ENCODE measurements at places on chromosomes 16 and 17.

DNA sequence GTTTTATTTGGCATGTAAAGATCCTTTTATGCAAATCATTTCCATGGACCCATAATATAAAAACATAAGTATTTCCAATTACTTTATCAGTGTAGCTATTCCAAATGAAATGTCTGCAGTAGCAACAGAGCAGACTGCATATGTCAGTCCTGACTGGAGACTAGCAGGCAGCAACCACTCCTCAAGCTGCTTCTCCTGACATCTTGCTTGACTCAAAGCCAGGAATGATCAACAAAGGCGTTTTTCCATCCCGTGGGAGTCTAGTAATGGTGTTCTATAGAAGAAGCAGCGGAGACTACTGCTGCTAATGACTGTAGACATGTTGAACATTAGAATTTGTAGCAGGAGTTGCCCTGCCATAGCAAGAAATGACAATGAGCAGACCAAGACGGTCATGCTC, 73.2 kb upstream of the AKTIP start:
- no peak for DNase-seq

DNA sequence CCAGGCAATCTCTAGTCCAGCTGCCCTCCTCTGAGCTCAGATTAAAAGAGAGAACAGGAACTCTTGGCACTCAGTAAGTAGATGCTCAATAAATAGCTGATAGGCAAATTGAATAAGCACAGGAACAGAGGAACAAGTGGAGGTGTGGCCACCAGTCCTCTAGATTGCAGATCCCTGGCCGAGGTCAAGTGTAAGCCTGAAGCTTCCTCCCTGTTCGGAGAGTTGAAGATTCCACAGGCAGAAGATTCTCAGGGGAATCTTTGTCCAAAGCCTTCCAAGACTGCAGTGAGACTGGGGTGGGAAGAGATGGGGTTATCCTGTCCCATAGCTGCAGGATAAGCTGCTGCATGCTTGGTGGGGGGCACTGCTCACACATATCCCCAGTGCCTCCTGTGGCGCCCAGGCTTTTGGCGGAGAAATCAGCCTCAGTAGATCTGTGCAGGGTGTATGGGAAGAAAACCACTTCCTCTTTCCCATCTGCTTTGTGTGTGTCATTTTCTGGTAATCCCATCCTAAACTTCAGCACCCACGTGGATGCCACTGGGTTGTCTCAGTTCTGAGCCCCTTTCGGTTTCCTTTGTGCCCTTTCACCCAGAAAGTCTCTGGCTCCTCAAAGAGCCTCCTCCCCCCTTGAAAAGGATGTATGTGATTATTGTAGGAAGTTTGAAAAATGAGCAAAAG, 12.1 kb downstream of the CD300A start:
- DNase-seq = peak; percentile 35

GRCh38 chr16:87701505-87701921, 64.3 kb downstream of the KLHDC4 start:
- no peak for DNase-seq

DNA sequence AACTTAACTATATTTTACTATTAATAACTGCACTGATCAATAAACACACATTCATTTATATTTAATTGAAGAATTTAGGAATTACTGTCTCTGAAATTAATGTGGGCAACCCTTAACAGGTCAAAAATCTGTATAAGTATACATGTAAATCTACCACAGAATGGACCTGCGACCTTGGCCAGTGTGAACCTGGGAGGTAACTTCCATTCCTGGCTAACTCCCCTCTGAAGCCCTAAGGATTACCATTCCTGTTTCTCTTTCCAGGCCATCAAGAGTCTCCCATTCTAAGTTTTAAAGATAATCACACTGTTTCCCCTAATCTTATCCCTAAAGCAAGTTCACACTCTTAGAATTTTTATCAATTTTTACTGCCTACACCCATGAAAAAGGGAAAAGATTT, 58.1 kb downstream of the SMURF2 start:
- DNase-seq = no peak

DNA sequence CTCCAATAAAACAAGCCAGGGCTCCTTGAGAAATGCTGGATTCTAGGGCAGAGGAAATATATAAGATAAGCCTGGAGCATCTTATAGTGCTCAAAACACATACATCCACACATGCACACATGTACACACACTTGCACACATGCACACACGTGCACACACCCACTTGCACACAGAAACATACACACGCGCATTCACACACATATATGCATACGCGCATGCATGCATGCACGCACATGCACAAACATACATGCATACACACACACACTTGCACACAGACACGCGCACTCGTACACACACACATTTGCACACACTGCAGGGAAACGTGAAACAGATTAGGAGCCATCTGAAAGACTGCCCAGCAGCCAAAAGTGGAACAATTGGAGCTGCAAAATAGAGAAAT, 8.0 kb upstream of the ENPP7 start:
- no peak for DNase-seq

- DNase-seq = no peak
Measured at GRCh38 chr17:47840001-47840741, 902 bp downstream of the SCRN2 start.

DNA sequence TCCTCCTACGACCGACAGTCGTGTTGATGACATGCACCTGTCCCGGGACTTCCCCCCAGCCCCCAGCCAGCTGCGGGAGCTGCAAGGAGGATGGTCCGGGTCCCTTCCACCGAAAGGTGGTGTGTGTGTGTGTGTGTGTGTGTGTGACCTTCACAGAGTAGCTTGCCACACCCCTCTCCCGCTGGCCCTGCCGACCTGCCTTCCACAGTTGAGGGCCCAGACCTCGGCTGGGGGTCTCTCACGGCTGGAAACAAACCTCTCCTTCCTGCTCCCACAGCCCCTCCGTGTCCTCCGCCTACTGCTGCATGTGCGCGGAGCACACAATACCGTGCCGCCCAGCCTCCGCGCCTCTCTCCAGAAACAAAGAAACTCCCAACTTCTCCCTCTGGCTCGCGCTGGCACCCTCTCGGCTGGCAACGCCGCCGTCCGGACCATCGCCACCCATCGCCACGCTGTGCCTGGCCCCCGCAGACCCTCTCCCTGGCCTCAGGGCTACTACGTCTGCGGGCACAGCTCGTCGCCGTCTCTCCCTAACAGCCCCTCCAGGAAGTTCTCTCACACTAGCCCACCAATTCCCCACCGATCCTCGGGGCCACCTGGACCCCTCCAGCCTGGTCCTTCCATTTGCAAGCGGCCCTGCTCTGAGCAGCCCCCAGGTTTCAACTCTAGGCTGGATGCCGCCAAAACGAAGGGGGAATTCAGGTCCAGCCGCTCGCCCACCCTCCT, 81.2 kb downstream of the TIMM22 start:
- no peak for DNase-seq

GRCh38 chr16:25279491-25279890, 21.8 kb upstream of the ZKSCAN2 start:
- DNase-seq = no peak

DNA sequence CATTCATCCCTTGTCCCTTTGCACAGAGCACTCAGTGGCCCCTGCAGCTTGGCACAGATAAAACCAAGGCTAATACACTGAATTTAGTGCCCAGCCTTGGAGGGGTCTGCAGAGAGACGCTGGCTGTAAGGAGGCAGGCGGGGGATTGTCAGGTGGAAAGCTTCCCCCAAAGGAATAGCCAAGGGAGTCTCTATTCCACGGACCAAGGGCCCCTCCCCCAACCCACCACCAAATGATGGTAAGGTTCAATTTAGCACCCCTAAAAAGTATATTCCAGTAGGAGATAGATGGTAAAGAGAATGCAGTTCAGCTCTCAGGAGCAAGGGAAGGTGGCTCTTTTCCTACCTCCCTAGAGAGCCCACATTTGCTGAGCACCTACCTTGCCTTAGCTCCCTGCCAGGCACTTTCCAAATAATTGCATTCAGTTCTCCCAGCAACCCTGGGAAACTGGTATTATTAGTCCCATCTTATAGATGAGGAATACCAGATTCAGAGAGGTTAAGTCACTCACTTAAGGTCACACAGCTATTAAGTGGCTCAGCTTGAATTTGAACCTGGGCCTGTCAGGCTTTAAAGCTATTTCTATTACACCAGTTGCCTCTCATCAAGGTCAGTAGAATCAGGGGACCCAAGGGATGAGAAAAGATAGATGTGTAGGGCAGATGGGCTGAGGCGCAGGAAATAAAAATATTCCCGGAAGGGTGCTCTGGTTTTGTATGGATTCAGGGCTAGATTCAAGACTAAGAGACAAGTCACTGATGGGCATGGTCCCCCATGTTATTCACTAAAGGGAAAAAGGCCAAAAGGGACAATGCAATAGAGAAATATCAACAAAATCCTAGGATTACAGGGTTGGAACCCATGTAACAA, 20.0 kb upstream of the ZFHX3 start:
- no peak for DNase-seq

DNA sequence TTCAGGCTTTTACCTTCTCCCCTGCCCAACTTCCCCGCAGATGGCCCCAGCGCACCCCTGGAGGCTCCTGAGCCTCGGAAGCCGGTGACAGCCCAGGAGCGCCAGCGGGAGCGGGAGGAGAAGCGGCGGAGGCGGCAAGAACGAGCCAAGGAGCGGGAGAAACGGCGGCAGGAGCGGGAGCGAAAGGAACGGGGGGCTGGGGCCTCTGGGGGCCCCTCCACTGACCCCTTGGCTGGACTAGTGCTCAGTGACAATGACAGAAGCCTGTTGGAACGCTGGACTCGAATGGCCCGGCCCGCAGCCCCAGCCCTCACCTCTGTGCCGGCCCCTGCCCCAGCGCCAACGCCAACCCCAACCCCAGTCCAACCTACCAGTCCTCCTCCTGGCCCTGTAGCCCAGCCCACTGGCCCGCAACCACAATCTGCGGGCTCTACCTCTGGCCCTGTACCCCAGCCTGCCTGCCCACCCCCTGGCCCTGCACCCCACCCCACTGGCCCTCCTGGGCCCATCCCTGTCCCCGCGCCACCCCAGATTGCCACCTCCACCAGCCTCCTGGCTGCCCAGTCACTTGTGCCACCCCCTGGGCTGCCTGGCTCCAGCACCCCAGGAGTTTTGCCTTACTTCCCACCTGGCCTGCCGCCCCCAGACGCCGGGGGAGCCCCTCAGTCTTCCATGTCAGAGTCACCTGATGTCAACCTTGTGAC, 3.6 kb downstream of the MAPK7 start:
- DNase-seq = no peak

- no peak for DNase-seq
Measured at GRCh38 chr16:14405611-14406537, 224.2 kb downstream of the PARN start.

DNA sequence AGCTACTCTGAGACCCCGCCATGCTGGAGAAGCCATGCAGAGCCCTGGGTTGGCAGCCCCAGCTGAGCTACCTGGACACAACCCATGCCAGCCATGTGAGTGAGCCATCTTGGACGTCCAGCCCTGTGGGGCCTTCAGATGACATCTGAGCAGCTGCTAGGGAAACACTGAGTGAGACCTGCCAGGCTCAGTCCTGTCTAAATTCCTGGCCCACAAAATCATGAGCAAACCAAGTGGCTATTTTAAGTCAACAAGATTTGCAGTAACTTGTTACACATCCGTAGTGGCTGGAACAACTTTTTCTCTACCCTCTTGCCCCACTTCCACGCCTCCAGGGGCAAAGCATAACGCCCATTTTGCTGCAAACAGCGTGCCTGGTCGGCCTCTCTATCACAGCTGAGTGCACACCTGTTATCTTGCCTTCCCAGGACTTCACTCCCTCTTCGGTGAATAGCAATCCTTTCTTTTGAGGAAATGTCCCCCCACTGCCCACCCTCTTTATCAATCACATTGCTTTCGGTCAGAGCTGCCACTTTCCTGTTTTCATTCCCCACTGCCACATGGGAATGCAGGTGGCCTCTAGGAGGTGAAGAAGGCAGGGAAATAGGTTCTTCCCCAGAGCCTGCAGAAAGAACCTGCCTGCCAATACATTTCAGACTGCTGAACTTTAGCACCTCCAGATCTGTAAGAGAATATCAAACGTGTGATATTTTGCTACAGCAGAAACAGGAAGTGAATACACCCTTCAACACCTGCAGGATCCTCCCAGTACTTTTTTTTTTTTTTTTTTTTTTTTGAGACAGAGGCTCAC, 7.4 kb upstream of the SCIMP start:
- no peak for DNase-seq

DNA sequence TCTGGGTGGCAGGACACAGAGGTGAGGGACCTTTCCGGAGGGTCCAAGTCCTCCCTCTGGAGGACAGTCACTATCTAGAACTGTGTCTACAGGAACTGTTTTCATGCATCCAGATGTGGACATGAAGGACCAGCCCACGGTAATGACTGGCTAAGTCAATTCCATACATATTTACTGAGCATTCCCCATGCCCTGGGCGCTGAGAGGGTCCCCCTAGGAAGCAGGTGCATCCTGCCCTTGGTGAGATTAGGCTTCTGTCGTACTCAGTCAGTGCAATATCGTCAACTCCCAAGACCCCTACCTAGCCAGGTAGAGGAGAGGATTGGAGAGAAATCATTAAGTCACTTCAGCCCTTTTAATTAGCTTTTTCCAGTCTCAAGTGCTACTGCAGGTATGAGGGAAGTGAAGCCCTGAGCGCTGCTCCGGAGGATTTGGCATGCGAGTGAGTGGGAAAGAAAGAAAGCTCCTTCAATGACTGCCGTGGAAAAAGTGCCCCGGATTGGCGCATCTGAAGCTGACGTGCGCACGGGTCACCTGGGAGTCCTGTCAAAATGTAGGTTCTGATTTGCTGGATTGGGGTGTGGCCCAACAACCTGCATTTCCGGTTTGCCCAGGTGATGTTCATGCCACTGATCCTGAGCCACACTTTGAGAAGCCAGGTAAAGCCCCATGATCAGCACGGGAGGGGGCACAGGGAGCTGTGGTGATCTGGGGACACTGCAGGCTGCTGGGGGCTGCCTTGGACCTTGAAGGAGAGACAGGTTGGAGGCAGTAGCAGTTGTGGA, 367.4 kb upstream of the TNRC6C start:
- no peak for DNase-seq

DNA sequence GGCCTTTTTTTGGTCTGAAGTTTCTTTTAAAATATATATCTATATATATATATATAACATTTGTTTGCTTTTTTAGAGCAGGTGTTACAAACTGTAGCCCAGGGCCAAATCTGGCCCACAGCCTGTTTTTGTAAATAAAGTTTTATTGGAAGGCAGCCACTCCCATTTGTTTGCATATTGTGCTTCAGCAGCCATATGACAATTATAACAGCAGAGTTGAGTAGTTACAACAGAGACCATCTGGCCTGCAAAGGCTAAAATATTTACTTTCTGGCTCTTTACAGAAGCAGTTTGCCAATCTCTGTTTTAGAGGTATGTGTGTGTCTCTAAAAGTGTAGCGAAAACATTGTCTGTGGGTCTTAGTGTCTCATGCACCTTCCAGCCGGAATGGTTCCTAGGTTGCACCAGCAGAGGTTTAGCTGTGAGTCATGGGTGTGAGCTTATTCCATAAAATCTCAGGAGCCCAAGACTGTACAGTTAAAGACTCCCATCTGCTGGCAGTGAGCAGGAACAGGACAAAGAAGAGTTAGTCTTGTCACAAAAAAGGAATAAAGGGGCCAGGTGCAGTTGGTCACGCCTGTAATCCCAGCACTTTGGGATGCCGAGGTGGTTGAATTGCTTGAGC, 23.8 kb downstream of the LCMT1 start:
- no peak for DNase-seq

Measured in GF-D8 (cell line).